Adrenal gland (tissue), 19 donors: ENCODE measurements at places on chromosomes 7 and 10. TPM values are rescaled to one million over a fixed set of nuclear protein-coding genes. Genes with fewer than 3 reads are reported as not detected.

NPFFR1 gene
- under 0.01 TPM for total RNA-seq

DNA sequence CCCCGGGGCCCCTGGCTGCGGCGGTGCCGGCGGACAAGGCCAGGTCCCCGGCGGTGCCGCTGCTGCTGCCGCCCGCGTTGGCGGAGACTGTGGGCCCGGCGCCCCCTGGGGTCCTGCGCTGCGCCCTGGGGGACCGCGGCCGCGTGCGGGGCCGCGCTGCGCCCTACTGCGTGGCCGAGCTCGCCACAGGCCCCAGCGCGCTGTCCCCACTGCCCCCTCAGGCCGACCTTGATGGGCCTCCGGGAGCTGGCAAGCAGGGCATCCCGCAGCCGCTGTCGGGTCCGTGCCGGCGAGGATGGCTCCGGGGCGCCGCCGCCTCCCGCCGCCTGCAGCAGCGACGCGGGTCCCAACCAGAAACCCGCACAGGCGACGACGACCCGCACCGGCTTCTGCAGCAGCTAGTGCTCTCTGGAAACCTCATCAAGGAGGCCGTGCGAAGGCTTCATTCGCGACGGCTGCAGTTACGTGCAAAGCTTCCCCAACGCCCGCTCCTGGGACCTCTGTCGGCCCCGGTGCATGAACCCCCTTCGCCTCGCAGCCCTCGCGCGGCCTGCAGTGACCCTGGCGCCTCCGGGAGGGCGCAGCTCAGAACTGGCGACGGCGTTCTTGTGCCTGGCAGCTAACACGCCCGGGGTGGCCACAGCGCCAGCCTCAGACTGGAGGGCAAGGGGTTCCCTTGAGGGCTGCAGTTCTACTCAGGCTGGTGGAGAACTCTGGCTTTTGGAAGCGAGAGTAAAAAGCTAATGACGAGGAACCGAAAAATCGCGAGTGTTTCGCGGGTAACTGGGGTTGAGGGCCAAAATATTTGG lies 804 bp downstream of the FRAT1 start:
- no peaks in the 10 kb centered on the region for H3K36me3 ChIP-seq
- H3K4me3 ChIP-seq, result peak overlapping the region; percentile 96
- peaks cover 10% of the 10 kb centered on the region for H3K4me1 ChIP-seq
- DNase-seq, result peak; percentile 56
- H3K27ac ChIP-seq, result peak overlapping the region; percentile 98

PTPN20 gene
- total RNA-seq, result 17.5 TPM

GBX1 gene
- total RNA-seq, result not detected

DNA sequence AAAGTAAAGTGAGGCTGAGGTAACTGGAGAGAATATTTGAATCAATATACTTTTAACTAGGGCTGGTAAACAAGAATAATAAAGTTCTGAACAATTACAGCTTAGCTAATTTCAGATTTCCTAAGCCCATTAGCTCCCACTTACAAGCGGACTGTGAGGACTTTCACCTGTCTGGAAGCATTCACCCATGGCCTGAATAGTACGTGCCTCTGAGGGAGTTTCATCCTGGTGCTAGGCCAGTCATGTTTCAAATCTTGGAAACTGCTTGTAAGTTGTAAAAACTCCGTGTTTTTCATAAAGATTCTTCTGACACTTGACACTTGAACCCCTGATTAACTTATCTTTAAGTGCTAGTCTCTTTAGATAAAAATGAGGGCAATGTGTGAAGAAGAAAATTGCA lies 975.2 kb upstream of the GHITM start:
- H3K27me3 ChIP-seq, result no peaks in the 10 kb centered on the region
- H3K4me3 ChIP-seq, result no peak overlapping the region
- DNase-seq, result no peak
- no peaks in the 10 kb centered on the region for H3K4me1 ChIP-seq
- H3K36me3 ChIP-seq, result no peaks in the 10 kb centered on the region

- H3K4me3 ChIP-seq, result no peak overlapping the region
- DNase-seq, result no peak
- peaks cover 7% of the 10 kb centered on the region for H3K4me1 ChIP-seq
- no peaks in the 10 kb centered on the region for H3K36me3 ChIP-seq
- no peak overlapping the region for H3K27ac ChIP-seq
Observed at GRCh38 chr7:64946772-64947171, 43.7 kb downstream of the ZNF273 start.

DNA sequence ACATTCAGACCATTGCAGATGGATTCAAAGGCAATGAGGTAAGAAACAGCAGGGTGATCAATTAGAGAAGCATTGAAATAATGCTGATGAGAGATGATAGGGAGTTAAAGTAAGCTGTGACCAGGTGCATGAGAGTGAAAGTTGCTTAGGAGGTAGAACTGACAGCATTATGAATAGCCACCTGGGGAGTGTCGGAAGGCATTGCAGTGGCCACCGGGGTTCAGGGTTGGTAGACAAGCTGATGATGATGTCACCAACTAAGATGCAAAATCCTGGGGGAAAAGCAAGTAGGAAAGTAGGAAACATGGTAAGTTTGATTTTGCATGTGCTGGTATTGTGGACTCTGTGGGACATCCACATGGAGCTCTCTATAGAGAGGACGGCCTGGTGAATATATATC lies 211.9 kb upstream of the ETV1 start:
- no peak for DNase-seq

GRCh38 chr10:71248210-71248609 lies 35.8 kb downstream of the UNC5B start:
- no peak for DNase-seq
- no peaks in the 10 kb centered on the region for H3K27me3 ChIP-seq
- no peak overlapping the region for H3K27ac ChIP-seq
- H3K36me3 ChIP-seq, result no peaks in the 10 kb centered on the region
- no peak overlapping the region for H3K4me3 ChIP-seq
- no peaks in the 10 kb centered on the region for H3K4me1 ChIP-seq

GRCh38 chr7:117041822-117042221 lies 88.5 kb downstream of the ST7 start:
- no peak overlapping the region for H3K4me3 ChIP-seq
- no peak for DNase-seq
- H3K36me3 ChIP-seq, result no peaks in the 10 kb centered on the region
- no peak overlapping the region for H3K27ac ChIP-seq
- H3K27me3 ChIP-seq, result no peaks in the 10 kb centered on the region
- H3K4me1 ChIP-seq, result no peaks in the 10 kb centered on the region

- no peaks in the 10 kb centered on the region for H3K27me3 ChIP-seq
- DNase-seq, result no peak
- H3K4me1 ChIP-seq, result peaks cover 32% of the 10 kb centered on the region
- peak overlapping the region; percentile 98 for H3K27ac ChIP-seq
- H3K4me3 ChIP-seq, result peak overlapping the region; percentile 69
Observed at GRCh38 chr7:27739301-27739908, 557 bp upstream of the TAX1BP1 start.

- no peaks in the 10 kb centered on the region for H3K36me3 ChIP-seq
- no peaks in the 10 kb centered on the region for H3K27me3 ChIP-seq
Observed at GRCh38 chr7:155765458-155765857, 46.8 kb downstream of the SHH start.

- H3K4me1 ChIP-seq, result no peaks in the 10 kb centered on the region
- H3K27me3 ChIP-seq, result no peaks in the 10 kb centered on the region
- no peak overlapping the region for H3K4me3 ChIP-seq
- no peak overlapping the region for H3K27ac ChIP-seq
Observed at GRCh38 chr10:13959443-13960359, 371.0 kb downstream of the FRMD4A start.

GRCh38 chr10:33938001-33938400 lies 603.5 kb upstream of the NRP1 start:
- H3K27ac ChIP-seq, result no peak overlapping the region
- H3K36me3 ChIP-seq, result no peaks in the 10 kb centered on the region
- H3K4me3 ChIP-seq, result no peak overlapping the region
- no peaks in the 10 kb centered on the region for H3K27me3 ChIP-seq
- H3K4me1 ChIP-seq, result no peaks in the 10 kb centered on the region

- H3K36me3 ChIP-seq, result no peaks in the 10 kb centered on the region
- no peak overlapping the region for H3K27ac ChIP-seq
- no peak for DNase-seq
- no peaks in the 10 kb centered on the region for H3K4me1 ChIP-seq
- H3K27me3 ChIP-seq, result no peaks in the 10 kb centered on the region
Observed at GRCh38 chr7:9709216-9709615, 1264.5 kb upstream of the PHF14 start.

- H3K27me3 ChIP-seq, result no peaks in the 10 kb centered on the region
- H3K36me3 ChIP-seq, result no peaks in the 10 kb centered on the region
Observed at GRCh38 chr10:104350127-104350635, 3.5 kb upstream of the CFAP58 start.

HABP2 gene
- not detected for total RNA-seq

GRCh38 chr10:58701405-58702135 lies 188.9 kb downstream of the BICC1 start:
- no peaks in the 10 kb centered on the region for H3K36me3 ChIP-seq
- H3K27ac ChIP-seq, result no peak overlapping the region
- H3K4me3 ChIP-seq, result no peak overlapping the region
- DNase-seq, result peak; percentile 15
- peaks cover 25% of the 10 kb centered on the region for H3K4me1 ChIP-seq

DNA sequence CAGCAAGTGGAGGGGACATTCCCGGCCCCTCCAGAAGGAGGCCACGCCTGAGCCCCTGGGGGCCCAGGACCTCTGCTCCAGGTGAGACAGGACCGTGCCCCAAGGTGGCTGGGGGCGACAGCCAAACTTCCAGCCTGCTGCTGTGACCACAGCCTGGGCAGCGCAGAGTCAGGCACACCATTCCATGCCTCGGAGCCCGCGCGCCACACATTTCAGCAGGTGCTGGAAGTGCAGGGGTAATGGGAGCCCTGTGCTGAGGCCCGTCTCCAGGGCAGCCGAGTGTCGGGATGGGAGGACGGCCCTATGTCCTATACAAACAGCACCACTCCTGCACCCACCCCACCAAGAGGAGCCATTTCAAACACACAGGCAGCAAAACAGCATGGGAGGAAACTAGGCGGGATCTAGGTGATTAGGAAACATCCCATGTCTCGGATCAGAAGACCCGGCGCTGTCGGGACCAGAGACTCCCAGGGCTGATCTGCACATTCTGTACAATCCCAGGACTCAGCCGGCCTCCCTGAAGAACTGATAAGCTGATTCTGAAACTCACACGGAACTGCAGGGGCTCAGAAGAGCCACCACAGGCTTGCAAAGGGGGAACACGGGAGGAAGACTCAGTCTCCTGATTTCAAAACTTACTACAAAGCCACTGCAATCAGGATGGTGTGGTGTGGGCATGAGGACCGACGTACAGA lies 272.3 kb downstream of the ELFN1 start:
- H3K4me1 ChIP-seq, result no peaks in the 10 kb centered on the region
- H3K27ac ChIP-seq, result no peak overlapping the region
- H3K27me3 ChIP-seq, result no peaks in the 10 kb centered on the region
- DNase-seq, result no peak
- H3K36me3 ChIP-seq, result no peaks in the 10 kb centered on the region

CYP2E1 gene
- total RNA-seq, result 0.28 TPM

TYSND1 gene
- 17.9 TPM for total RNA-seq

DNA sequence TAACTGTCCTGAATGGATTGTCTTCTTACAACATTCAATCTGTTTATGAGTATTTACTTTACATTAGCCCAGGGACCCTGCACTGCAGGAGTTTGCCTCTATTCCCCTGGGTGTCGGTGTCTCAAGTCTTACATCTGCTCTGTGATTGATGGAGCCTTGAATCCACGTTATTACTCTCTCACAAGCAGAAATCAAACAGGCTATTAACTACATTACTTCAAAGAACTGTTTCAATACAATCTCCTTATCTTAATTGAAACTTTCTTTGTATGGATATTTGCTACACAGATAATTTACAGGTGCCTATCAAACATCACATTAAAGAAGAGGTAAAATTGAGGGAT lies 3.1 kb upstream of the ARID5B start:
- no peaks in the 10 kb centered on the region for H3K36me3 ChIP-seq
- H3K4me3 ChIP-seq, result no peak overlapping the region
- H3K27ac ChIP-seq, result no peak overlapping the region
- H3K4me1 ChIP-seq, result peaks cover 11% of the 10 kb centered on the region
- no peak for DNase-seq

SKIDA1 gene
- total RNA-seq, result 0.78 TPM

GRCh38 chr7:140519007-140519399 lies 39.7 kb upstream of the MKRN1 start:
- H3K27me3 ChIP-seq, result no peaks in the 10 kb centered on the region
- DNase-seq, result no peak
- no peak overlapping the region for H3K4me3 ChIP-seq
- H3K36me3 ChIP-seq, result no peaks in the 10 kb centered on the region
- no peaks in the 10 kb centered on the region for H3K4me1 ChIP-seq
